ENCODE measurements at places on chromosomes 12 and 14.

DNA sequence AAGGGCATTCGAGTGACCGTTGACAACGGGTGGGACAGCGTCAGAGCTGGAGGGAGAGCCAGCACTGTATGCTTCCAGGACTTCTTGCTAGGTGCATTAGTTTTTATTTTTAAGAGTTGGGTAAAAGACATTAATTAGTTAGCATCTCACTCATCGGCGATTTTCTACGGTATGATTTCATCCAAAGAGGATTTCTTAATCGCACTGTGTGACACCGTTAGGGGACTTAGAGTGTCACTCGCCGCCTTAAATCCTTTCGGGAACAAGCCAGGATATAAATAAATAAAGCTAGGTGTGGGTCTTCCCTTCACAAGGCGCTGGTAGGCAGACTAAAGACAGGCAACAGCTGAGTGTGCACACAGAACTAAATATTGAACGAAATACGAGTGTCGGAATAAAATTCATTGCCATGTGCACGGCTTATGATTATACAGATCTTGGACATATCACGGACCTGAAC lies 869 bp upstream of the NOVA1 start:
- no peak for DNase-seq

DNA sequence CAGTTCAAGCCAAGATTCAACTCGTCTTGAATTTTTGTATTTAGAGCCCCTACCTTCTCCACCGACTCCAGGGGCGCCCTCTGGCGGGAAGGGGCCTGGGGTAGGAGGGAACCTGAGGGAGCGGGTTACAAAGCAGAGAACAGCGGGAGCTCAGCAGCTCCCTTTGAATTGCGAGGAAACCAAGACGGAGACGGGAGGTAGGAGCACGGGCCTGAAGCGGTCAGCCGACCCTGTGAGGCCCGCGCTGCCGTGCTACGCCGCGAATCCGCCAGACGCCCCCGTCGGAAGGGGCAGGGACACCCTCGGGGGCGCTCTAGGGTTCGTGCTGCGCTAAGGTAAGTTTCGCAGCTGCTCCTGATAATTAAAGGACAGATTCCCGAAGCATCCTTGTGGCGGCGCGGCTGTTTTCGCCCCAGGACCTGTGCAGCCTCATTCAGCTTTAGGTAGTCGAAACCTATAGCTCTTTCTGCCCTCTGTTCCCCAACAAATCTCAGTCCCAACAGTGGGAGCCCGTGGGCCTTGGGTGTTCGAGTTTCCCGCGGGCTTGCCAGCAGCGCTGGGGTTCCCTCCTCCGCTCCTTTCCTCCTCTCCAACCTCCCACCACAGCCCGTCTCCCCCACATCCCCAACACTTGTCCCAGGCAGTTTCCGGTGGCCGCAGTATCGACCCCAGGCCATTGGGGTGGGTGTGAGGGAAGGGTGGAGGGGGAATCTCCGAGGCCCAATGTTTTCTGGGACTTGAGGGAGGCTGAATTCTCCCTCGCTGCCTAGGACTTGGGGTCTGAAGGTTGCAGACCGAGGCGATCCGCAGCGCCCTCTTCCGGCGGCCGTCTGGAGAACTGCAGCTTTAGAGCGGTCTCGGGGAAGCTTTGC lies 5.1 kb upstream of the NKX2-1 start:
- DNase-seq = no peak

DNA sequence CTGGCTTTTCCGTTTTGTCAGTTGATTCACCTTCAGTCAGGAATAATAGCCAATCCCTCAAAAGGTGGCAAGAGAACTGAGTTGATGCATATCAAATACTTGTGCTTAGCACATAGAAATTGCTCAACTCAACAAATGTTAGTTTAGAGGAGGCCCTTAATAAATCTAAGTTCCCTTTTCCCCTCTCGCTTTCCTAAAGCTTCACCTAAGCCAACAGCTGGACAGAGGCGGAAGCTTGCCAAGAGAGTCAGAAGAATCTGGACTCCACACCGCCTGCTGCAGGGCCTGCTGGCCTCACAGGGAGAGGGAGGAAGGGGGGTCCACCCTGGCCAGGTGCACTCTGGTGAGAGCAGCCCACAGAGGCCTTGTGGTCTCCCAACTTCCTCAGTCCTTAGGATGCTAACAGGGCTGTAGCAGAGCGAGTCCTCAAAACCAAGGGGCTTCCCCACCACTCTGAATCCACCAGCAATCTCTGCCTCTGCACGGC lies 213.1 kb downstream of the CHST11 start:
- DNase-seq = no peak

DNA sequence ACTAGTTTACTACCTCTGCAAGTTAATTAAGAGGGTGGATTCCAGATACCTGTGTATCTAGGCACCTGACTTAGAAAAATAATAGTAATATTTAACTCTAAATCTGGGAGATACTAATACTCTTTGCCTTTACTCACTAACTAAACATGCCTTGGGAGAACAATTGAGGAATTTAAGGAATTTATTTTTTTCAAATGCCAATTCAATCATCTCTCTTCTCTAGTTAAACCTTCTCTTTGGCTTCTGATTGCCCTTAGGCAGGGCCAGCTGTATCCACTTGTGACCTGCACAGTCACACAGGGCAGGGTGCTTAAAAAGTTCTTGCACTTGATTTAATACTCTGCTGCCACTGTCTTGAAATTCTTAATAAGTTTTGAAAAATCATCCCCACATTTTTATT lies 142.4 kb downstream of the PLCZ1 start:
- no peak for DNase-seq

GRCh38 chr14:56334458-56334857 lies 216.2 kb downstream of the PELI2 start:
- no peak for DNase-seq

DNA sequence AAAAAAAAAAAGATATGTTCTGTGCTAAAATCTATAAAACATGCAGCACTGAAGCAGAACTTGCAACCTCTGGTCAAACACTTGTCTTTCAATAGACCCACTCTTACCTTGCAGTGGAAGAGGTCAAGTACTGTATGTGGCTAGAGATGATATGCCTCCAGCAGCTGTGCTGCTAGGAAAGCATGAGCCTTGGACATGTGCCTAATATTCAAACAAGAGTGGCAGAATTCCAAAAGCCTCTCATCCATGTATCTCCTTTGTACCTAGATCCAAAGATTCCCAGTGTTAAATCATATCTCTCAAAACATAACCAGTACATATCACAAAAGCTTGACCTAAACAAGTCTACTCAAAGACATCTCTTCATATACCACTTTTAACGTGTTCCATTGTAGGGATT lies 105.0 kb upstream of the CPNE8 start:
- DNase-seq = no peak

DNA sequence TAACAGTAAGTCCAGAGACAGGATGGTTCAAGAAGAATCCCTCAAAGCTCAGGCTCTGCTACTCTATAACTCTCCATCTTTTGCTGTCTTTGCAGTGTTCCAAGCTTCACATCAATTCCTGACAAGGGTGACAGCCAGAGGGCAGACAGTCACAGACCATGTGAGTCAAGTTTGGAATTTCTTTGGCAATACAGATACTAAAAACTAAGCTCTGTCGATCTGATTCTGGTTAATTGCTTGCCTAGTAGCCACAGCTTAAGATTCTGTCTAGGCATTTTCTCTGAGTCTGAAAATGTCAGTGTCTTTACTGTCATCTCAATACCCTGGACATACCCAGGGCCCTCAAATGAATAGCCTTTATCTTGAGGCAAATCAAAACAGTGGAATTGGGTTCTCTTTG lies 153.7 kb downstream of the CEP128 start:
- DNase-seq = no peak
